ENCODE measurements at places on chromosomes 13 and 19. TPM values are rescaled to one million over a fixed set of nuclear protein-coding genes. Genes with fewer than 3 reads are reported as not detected.

Gene IGSF23
- total RNA-seq, result not detected

DNA sequence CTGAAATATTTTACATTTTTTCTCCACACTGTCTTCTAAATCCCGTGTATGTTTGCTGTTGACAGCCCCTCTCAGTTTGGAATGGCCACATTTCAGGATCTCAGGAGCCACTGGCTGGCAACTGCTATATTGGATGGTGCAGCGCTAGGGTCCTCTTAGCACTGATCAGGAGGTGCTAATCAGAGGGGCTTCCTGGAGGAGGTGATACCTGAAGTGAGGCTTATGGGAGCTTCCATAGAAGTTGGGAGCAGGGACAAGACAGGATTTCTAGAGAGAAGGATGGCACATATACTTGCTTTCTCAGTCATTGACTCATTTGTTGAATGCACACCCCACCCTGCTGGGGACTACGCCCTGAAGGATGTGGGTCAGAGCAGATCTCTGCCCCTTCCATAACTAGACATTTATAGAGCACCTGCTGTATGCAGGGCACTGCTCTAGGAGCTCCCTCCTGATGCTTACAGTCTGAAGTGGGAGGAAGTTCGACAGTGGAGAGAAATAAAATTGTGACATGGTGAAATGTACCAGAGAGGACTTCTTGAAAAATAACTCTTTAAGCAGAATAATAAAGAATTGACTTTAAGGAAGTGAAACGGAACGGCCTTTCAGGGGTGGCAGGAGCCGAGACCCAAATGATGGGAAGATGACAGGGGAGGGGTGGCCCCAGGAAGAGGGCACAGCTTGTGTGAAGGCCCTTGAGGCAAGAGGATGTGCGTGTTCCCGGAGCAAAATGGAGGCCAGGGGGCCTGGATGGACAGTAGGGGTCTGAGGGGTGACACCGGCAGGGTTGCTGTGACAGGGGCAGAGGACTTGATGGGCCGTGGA, 13.1 kb downstream of the AP2A1 start:
- DNase-seq, result no peak
- H3K4me3 ChIP-seq, result no peak overlapping the region
- H3K27ac ChIP-seq, result no peak overlapping the region
- peaks cover 9% of the 10 kb centered on the region for H3K36me3 ChIP-seq
- H3K4me1 ChIP-seq, result no peaks in the 10 kb centered on the region

DNA sequence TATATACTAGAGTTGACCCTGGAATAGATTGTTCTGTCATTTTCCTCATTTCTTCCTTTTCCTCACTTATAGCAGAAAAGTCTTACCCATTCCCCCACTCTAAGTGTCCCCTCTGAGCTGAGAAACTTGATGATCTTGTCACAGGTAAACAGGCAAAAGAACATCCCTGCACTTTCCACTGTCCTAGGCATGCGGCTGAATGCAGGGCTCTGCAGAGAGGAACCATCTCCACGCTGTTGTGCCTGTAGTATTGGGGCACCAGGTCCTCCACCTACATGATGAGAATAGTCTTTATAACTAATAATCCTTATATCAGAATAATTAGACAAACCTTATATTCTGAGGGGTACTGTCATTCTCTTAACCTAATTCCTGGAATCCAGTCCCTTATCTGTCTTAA, 211.3 kb downstream of the RBM26 start:
- H3K27me3 ChIP-seq, result no peaks in the 10 kb centered on the region
- no peaks in the 10 kb centered on the region for H3K4me1 ChIP-seq
- DNase-seq, result no peak
- no peak overlapping the region for H3K27ac ChIP-seq
- no peak overlapping the region for H3K4me3 ChIP-seq

DNA sequence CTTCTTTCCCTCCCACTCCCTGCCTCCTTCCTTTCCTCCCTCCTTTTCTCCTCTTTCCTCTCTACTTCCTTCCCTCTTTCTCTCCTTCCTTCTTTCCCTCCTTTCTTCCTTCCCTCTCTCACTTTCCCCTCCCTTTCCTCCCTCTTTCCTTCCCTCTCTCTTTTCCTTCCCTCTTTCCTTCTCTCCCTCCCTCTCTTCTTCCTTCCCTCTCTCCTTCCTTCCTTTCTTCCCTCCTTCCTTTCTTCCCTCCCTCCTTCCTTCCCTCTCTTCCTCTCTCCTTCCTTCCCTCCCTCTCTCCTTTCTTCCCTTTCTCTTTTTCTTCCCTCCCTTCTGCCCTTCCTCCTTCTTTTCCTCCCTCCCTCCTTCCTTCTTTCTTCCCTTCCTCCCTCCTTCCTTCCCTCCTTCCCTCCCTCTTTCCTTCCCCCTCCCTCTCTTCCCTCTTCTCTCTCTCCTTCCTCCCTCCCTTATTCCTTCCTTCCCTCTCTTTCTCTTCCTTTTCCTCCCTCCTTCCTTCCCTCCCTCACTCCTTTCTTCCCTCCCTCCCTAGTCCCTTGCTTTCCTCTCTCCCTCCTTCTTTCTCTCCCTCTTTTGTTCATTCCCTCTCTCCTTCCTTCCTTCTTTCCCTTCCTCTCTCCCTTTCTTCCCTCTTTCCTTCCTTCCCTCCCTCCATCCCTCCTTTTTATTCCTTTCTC, 443.9 kb downstream of the ZNF536 start:
- no peaks in the 10 kb centered on the region for H3K4me1 ChIP-seq
- H3K36me3 ChIP-seq, result peaks cover 5% of the 10 kb centered on the region
- H3K27ac ChIP-seq, result no peak overlapping the region
- no peak for DNase-seq

DNA sequence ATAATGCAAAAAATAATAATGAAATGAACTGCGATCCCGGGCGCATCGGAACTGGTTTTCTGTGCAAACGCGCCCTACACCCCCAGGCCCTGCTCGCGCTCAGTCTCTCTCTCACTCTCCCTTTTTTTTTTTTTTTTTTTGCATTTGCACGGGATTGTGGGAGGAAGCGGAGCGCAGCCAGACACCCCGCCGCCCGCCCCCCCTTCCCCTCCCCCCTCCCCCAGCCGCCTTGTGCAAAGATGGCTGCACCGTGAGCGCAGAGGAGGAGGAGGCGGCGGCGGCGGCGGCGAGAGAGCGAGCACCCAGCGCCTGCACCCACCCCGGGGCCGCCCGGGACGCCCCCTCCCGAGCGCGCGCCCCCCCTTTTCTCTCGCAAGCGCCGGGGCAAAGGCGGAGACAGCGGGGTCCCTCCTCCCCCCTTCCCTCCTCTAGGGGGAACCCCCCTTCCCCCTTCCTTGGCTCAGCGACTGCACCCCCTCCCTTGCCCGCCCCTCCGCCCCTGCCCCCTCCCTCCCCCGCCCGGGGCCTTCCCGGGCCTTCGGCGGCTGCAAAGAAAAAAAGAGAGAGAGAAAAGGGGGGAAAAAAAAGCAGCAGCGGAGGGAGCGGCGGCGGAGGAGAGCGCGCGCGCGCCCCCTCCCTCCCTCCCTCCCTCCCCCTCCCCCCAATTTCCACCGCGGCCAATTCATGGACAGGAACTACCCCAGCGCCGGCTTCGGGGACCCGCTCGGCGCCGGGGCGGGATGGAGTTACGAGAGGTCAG, at the start of gene PRR12:
TSS of gene PRR12 (plus strand) at position 212 of the 760 bp plus-strand sequence. CDS start at position 685, 473 bp downstream.
- H3K4me1 ChIP-seq, result peaks cover 36% of the 10 kb centered on the region
- peak; percentile 70 for DNase-seq
- H3K36me3 ChIP-seq, result peaks cover 79% of the 10 kb centered on the region
- H3K27ac ChIP-seq, result peak within 1 kb of the TSS; percentile 89
- no peaks in the 10 kb centered on the region for H3K27me3 ChIP-seq
- peak within 1 kb of the TSS; percentile 88 for H3K4me3 ChIP-seq

- no peaks in the 10 kb centered on the region for H3K27me3 ChIP-seq
- H3K4me3 ChIP-seq, result no peak overlapping the region
- DNase-seq, result no peak
- H3K36me3 ChIP-seq, result peaks cover 34% of the 10 kb centered on the region
These were observed 1.9 kb upstream of the GTF2F1 start for GRCh38 chr19:6394831-6395230.

GRCh38 chr19:17909003-17909732, 23.6 kb upstream of the CCDC124 start:
- no peaks in the 10 kb centered on the region for H3K27me3 ChIP-seq
- no peaks in the 10 kb centered on the region for H3K36me3 ChIP-seq
- H3K4me3 ChIP-seq, result no peak overlapping the region
- H3K4me1 ChIP-seq, result no peaks in the 10 kb centered on the region
